Hair follicle dermal papilla cell (primary cell): ENCODE measurements at places on chromosomes 4 and X. TPM values are rescaled to one million over a fixed set of nuclear protein-coding genes. Genes with fewer than 3 reads are reported as not detected.

Gene MPP1
- total RNA-seq = 10.7 and 15.4 TPM in 2 replicates

Gene NOX1
- total RNA-seq = not detected in 2 replicates

Gene EREG
- 0.61 and 10.9 TPM in 2 replicates for total RNA-seq

Gene RHOXF2
- not detected in 2 replicates for total RNA-seq

Gene HSFX3
- total RNA-seq = not detected in 2 replicates

Gene FHIP1A
- total RNA-seq = 0.85 and 1.6 TPM in 2 replicates

Gene PNMA3
- 0.12 TPM in 1 of 2 replicates, not detected in the other for total RNA-seq

Gene SH3BGRL
- 82.1 and 83.6 TPM in 2 replicates for total RNA-seq
